ENCODE measurements at places on chromosomes 3 and 15. TPM values are rescaled to one million over a fixed set of nuclear protein-coding genes. Genes with fewer than 3 reads are reported as not detected.

The RARRES1 gene
- 0.47 TPM for total RNA-seq

The MYL3 gene
- total RNA-seq: not detected

The LCTL gene
- 0.27 TPM for total RNA-seq

The C3orf85 gene
- not detected for total RNA-seq

The DNAH1 gene
- 2.7 TPM for total RNA-seq

The KY gene
- total RNA-seq: 0.25 TPM

The SYNPR gene
- 3.0 TPM for total RNA-seq

The EPHA3 gene
- 36.0 TPM for total RNA-seq

The HCLS1 gene
- 2.9 TPM for total RNA-seq

All from motor neuron (in vitro differentiated cells).